Amniotic stem cell (primary cell): ENCODE measurements at places on chromosomes 3 and 15.

DNA sequence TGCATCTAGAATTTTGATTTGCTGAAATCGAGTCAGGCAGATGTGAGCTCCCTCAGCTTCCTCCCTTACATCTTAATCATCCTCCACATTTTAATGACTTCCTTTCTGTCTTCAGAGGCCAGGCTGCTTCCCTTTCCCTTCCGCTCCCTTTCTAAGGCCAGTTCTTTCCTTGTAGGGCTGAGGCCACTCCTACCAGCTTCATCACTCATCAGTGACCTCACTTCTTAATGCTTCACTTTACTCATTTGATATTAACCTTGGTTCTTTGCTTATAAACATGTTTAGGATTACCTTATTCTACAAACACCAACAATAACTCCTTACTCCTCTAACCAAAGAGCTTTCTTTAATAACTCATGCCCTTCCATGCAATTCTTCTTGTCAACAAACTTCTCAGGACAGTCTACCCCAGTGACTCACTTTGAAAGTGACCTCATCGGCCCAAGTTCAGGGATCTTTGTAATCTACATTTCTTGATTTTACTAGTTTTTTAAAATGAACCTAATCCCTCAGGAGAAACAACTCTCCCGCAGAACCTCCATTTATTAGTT is 23.9 kb downstream of the ILDR1 start:
- DNase-seq: no peak

GRCh38 chr15:26866298-26867199 is at the start of gene GABRA5:
Gene GABRA5 (plus strand): TSS chr15:26867062. CDS start chr15:26869249, 2,187 bp downstream.
- DNase-seq: no peak

DNA sequence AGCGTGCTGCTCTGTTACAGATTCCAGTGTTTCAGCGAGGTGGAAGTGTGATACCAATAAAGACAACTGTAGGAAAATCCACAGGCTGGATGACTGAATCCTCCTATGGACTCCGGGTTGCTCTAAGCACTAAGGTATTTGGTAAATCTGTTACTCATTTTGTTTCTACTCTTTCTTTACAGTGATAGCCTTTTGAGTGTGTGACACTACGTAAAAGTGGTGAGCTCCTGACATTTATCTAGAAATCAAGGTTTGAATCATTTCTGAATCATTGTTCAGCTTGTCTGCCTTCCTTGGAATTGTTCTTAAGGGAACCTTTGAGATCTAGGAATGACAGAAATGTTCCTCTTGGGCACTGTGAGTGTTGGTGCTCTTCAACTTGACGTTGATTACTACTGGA is 11.2 kb upstream of the CAPN3 start:
- peak; percentile 45 for DNase-seq

- DNase-seq: no peak
Observed at GRCh38 chr3:45497963-45498362, 96.6 kb upstream of the LIMD1 start.

GRCh38 chr15:84570164-84570735 is 30.6 kb upstream of the ZSCAN2 start:
- no peak for DNase-seq

DNA sequence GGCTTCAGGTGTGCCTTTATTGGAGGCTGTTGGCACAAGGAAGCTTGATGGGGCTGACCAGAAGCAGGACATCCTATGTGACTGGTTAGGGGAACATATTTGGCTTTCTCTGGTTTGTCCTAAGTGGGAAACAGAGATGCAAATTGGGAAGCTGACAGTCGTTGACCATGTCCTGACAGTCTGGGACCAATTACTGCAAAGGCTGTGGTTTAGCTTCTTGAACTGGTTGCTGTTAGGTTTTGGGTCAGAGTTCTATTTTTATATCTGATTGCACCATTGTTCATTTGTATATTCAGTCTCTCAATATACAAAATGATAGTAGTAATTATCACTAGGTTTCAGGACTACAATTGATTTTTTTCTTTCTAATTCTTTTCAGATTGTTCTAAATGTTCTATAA is 36.8 kb downstream of the SNTN start:
- DNase-seq: no peak

- DNase-seq: no peak
Observed at GRCh38 chr3:177519588-177519987, 322.3 kb upstream of the TBL1XR1 start.

- DNase-seq: no peak
Observed at GRCh38 chr3:29686889-29687592, 406.2 kb downstream of the RBMS3 start.

- DNase-seq: no peak
Observed at GRCh38 chr15:73237910-73238309, 130.8 kb downstream of the HCN4 start.

GRCh38 chr3:71785532-71786216 is 726 bp upstream of the PROK2 start:
- no peak for DNase-seq

GRCh38 chr3:177437513-177438337 is 240.4 kb upstream of the TBL1XR1 start:
- no peak for DNase-seq

DNA sequence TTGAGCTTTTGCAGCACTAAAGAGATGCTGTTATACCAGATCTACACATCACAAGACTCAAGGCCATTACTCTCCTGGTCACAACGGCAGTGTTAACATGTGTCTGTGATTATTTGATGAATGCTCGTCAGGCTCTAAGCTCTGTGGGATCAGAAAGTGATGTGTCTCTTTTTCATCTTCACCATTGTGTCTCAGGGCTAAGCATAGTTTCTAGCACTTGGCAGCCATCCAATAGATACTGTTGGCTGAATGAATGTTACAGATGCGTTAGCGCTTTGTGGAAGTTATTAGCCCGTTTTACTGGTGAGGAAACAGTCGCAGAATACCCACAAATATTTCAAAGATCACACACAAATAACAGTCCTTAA is 1.2 kb upstream of the FAM81A start:
- DNase-seq: no peak

- DNase-seq: no peak
Observed at GRCh38 chr3:16366-16765, 180.2 kb upstream of the CHL1 start.

DNA sequence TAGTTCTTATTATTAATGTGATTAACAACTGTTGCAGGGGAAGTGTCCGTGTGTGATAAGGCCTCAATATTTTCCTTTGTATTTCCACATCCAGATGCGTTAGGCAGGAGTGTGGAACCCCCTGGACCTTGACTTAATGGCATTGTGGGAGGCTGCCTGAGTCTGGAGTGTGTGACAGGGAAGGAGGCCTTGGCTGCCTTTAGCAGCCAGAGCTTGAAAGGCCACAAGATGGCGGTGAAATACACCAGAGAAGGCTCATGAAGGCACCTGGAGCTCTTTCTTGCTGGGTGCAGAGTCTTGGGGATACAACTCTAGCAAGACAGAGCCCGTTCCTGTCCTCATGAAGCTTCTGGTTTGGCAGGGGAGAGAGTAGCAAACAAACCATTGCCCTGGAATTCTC is 36.9 kb downstream of the POLR2M start:
- DNase-seq: no peak

- no peak for DNase-seq
Observed at GRCh38 chr3:133893683-133894352, 1.9 kb downstream of the RAB6B start.

DNA sequence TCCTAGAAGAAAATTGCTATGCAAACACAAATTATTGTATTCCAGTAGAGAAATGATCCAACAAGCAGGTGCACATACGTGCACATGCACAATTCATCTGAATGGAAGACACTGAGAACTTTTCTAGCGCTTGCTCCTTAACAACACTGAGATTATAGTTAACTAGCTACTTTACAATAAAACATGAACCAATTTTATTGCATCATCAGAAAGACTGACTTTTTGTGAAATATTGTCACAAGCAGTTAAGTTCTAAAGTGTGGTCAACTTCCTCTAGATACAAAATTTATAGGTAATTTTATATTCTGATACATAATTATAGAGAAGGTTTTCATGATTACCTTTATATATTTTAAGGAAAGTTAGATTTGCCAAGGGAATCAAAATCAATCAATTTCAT is 135.4 kb downstream of the ABI3BP start:
- DNase-seq: no peak

GRCh38 chr3:184685646-184686045 is 26.2 kb downstream of the MAGEF1 start:
- no peak for DNase-seq

- no peak for DNase-seq
Observed at GRCh38 chr15:101019366-101019896, 100.3 kb downstream of the LRRK1 start.

- no peak for DNase-seq
Observed at GRCh38 chr3:179603831-179604230, 607 bp downstream of the MRPL47 start.

DNA sequence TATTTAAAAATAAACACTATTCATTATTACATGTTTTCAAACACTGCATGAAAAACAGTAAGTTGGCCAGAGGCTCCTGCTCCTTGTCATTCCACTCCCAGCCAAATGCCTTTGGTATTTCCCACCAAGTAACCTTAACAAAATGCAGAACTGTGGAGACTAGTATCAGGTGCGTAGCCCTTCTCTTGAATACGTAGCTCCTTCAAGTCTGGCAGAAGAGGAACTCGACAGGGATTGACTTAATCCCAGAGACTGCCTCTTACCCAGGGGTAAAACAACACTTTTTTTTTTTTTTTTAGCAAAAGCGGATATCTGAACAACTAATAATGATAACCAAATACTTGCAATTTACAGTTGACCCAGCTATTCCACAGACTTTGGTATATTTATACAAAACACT is 738 bp downstream of the COMMD2 start:
- DNase-seq: no peak

DNA sequence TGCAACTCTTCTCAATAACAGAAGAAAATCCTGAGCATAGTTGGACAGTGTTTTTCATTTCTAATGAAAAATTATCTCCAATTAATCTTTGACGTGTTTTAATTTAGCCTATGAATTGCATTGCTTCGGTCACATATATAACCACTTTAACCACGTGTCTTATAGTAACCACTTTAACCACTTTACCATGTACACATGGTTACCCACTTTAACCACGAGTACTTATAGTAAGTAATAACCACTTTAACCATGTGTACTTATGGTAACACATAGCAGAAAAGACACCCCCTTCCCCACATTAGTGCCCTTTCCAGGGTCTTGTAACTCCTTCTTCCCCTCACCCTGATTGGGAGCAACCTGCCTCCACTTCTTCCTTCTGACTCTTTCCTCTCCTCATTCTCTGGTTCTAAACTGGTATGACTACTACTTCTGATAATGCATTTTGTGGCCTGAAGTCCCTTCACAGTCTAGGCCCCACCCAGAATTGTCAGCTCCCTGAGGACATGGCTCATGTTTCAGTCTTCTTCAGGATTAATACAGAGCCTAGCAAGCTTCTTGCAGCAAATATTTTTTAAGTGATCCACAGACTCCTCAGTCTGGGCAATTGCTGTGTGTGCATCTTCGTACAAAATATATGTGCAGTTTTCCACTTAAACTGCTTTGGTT is 25.0 kb downstream of the SLC7A14 start:
- no peak for DNase-seq

GRCh38 chr3:66738625-66739365 is 238.0 kb upstream of the LRIG1 start:
- no peak for DNase-seq
